NCI-H1417 (cell line): ENCODE measurements at places on chromosomes 16 and 17.
A peak's percentile ranks its signal among the peaks of the same experiment; 100 is the strongest.

DNA sequence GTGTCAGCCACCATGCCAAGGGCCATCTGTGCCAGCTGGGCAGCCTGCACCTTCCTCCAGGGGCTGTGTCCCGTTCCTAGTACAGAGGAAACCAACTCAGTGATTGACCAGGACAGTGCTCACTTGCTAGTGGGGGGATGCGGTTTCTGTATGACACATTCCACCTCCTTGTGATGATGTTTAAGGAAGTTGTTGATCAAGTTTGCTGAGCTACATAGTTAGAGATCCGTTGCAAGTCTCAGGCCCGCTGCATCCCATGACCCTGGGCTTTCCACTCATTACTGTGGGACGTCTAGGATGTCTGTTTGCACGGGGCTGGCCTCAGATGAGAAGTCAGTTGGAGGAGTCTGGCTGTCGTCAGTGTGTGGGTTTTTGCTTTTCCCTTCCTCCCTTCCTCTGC lies 33.6 kb downstream of the RNF213 start:
- no peak for DNase-seq

DNA sequence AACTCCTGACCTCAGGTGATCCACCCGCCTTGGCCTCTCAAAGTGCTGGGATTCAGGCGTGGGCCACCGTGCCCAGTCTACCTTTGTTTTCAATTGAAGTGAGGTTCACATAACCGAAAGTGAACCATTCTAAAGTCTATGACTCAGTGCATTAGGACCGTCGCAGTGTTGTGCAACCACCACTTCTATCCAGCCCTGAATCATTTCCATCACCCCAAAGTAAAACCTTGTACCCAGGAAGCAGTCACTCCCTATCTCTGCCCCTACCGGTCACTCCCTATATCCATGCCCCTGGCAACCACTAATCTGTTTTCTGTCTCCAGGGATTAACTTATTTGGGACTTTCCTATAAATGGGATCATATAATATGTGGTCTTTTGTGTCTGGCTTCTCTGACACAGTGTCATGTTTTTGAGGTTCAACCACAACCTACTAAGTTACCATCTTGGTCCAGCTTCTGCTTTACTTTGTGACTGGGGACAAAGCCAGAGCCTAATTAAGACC lies 28.3 kb upstream of the CDC42EP4 start:
- no peak for DNase-seq

GRCh38 chr17:82229698-82230608 lies 1.1 kb downstream of the SLC16A3 start:
- no peak for DNase-seq

DNA sequence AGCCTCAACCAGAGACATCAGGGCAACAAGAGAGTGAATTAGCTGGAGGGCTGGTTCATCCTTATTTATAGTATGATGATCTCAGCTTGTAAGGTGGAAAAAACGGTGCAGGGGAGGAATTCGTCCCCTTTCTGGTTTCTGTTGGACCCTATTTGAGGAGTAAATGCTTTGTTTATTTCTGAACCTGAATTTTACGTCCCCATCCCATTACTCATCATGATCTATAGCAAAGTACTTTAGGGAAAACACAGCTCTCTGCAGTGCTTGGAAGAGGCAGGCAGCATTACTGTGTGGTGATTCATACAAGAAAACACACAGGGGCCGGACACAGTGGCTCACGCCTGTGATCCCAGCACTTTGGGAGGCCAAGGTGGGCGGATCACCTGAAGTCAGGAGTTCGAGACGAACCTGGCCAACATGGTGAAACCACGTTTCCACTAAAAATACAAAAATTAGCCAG lies 8.0 kb upstream of the VAT1L start:
- no peak for DNase-seq

DNA sequence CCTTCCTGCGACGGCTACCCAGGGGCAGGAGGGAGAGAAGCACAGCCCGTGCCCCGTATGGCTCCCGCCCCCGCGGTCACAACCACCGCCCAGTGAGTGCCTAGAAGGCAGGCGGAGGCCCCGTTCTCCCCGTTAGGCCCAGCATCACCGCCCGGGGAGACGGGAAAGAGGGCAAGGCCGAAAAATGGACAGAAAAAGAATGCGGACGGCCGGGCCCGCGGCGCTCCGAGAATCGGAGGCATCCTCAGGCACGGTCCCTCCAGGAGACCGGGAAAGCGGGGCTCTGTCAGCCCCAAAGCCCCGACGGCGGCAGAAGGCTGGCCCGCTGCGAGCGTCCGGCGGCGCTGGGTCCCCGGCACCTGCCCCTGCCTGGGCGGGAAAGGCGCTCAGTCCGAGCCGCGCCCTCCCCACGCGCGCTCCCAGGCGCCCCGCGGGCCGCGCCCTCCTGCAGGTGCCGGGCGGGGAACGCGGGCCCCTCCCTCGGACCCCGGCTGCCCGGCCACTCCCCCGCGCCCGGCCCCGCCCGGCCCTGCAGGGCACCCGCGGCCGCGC lies 407 bp downstream of the MCRIP1 start:
- DNase-seq = peak; percentile 77

DNA sequence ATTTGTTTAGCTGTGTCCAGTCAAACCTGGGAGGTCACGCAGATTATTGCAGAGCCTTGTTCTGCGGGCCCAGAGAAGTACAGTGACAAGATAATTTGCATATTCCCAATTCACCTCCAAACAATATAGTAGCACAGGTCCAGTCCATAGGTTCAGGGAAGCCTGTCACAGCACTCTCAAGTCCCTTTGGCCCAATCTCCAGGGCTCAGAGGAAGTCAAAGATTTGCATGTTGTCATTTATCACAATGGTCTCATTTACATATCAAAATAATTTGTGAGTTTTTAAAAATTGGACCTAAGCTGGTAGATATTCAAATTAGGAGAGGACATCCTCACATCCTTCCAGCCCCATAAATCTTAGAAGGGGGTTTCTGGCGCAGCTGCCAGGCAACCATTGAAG lies 11.9 kb downstream of the ZBTB4 start:
- no peak for DNase-seq

DNA sequence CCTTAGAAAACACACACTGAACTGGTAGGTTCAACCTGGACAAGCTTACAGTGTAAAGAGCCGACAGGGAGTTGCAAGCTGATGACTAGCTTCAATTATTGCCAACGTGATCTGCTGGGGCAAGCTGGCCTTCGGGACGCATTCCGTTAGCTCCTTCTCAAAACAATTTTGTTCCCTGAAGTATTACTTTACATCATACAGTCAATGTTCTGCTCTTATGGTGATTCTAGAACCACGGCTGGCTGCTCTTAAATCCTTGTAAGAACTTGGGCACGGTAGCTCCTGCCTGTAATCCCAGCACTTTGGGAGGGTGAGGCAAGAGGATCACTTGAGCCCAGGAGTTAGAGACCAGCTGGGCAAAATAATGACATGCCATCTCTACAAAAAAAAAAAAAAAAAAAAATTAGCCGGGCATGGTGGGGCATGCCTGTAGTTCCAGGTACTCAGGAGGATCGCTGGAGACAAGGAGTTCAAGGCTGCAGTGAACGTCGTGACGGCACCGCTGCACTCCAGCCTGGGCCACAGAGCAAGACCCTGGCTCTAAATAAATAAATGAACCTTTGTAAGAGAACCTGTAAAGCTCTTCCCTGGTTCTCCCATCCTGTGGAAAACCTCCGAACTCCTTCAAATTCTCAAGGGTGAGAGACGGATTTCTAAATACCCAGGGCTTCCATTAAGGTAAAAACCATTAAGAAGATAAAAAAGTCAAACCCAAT lies 2.0 kb downstream of the CDIP1 start:
- DNase-seq = no peak

DNA sequence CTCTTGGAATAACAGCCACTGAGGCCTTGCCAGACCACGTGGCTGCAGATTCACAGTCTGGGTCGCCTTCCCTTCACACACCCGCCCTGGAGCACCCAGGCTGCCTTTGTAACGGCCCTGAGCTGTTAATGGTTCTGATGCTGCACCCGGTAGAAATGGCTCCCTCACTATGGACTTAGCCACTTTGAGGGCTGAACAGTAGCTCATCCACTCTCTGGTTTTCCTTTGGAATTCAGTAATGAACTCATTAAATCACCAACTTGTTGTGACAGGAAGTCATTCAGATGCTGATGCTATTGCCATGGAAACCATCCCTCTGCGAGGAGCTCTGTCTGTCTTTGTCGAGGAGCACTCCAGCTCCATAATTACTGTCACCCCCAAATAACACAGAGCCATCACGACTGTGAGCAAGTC lies 59.2 kb downstream of the CDK5R1 start:
- DNase-seq = peak; percentile 92

DNA sequence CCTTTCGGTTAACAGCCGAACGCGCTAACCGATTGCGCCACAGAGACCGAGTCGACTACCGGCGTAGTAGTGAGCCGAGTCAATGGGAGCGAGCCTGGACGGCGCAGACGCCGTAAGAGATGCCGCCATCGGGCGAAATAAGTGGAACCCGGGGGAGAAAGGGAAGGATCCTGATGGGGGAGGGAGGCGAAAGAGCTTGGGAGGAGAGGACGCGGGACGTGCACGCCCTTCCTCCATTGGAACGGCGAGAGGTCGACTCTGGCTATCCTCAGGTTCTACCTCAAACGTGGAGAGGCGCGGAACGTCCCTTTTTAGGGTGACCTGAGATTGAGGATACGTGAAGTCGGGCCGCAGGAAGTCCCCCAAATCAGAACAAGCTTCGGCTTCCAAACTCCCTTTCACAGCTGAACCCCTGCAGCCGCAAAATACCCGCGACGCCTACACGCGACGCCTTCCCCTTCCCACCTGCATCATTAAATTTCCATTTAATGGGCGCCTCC lies 683 bp upstream of the PSMB3 start:
- DNase-seq = peak; percentile 93

DNA sequence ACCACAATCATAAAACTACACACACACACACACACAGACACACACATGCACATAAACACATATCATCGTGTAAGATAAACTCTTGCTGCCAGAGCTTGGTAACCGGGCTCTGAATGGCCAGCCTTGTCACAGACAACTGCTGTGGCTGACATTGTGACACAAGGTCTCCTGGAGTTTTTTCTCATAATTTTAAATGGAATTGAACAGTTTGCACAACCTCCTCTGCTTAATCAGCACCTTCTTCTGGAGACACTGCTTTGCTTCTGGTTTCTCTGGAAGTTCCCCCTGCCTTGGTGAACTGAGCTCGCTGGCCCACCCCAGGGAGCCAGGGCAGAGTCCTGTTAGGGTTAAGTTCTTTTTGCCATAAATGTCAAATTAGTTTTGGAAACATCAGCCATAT lies 115.4 kb downstream of the UTP18 start:
- DNase-seq = no peak

DNA sequence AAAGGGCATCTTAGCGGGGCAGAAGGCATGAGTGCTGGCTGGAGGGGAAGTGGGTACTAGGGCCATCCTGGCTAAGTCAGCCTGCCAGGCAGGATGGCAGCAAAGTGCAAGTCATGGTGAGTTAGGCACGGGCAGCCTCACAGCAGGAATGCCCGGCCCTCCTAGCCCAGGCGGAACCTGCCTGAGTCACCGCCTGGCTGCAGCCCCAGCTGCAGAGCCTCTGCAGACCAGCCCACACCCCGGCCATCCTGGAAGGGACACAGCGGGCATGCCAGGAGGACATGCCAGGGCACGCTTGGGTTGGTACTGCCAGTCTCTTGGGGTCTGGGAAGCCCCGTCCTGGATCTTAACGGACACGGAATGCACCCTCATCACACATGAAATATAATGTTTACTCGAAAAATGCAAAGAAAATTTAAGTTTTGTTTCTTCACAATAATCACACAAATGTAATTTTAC lies 5.0 kb upstream of the ALDH3A1 start:
- DNase-seq = peak; percentile 9

DNA sequence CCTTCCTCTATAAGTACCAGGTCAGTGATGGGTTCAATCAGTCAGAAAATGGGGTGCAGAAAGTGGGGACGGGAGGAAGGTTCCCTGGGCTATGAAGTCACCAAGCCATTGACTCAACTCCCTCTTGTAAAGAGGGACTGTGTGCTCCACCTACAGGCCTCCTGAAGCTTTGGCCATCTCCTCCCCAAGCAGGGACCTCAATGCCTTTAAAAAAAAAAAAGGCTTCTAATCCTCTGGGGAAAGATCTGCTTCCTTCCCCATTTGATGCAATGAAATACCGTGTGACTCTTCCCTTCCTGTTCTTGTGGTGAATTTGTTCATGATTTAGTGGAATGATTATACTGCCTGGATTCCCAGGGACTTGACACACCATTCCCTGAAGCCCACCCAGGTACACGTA lies 30.8 kb downstream of the VWA3A start:
- no peak for DNase-seq

- peak; percentile 90 for DNase-seq
Measured at GRCh38 chr17:72378414-72379390, 257.9 kb downstream of the SOX9 start.

DNA sequence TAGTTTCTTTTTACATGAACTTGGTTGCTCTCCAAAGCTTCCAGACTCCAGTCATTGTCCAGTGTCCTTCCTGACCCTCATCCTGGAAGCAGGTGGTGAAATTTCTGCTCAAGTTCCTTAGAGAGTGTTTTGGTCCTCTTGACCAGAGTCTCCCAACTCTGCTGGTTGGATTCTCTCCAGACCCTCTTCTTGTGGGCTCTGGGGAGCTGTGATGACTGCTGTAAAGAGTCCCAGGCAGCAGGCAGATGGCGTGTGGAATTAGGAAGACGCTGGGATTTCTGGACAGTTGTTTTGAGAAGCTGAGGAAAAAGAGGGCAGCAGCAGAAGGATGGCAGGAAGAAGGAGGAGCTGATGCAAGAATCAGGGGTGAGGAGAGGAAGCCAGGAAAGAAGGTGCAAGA lies 1.6 kb upstream of the SEZ6 start:
- DNase-seq = no peak

DNA sequence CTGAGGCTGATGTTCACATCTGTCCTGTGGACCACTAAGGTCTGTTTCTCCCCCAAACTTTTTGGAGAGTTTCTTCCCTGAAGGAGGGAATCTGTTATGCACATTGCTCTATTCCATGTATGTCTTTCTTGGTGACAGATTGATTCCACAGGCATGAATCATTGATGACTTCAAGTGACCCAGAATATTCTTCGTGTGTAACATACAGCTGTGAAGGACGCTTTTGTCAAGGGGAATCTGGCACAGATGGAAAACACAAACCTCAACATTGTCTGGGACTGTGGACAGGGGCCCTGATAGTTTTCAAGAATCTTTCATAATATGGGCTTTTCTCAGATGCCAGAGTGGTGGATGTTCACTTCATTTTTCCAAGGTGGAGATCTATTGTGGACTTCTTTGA lies 223.1 kb upstream of the MAF start:
- DNase-seq = no peak
